ENCODE measurements at places on chromosomes 12 and 14. TPM values are rescaled to one million over a fixed set of nuclear protein-coding genes. Genes with fewer than 3 reads are reported as not detected.
A peak's percentile ranks its signal among the peaks of the same experiment; 100 is the strongest.

Gene GPR84
- total RNA-seq, result not detected

Gene PDZRN4
- total RNA-seq, result 2.3 TPM

Gene NPFF
- total RNA-seq, result not detected

Gene GTF2H3
- total RNA-seq, result 27.4 TPM

DNA sequence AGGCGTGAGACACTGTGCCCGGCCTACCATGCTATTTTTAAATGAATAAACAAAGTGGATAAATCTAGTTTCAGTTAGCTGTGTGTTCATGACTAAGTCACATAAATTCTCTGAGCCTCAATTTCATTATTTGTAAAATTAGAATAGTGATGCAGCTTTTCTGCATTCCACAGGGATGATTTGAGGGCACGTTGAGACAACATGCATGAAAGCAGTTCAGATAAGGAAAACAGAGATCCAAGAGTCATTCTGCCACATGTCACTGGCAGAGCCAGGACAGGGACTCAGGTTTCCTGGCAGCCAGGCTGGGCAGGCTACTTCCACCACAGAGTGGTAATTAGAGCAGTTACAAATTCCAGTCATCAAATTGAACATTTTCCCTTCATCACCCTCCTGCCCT lies 2.9 kb upstream of the PPP4R4 start:
- no peak for DNase-seq

GRCh38 chr12:52395761-52396434 lies 10.2 kb downstream of the KRT82 start:
- peak; percentile 47 for DNase-seq

- DNase-seq, result no peak
Measured at GRCh38 chr12:2578772-2579171, 216.0 kb upstream of the FKBP4 start.

DNA sequence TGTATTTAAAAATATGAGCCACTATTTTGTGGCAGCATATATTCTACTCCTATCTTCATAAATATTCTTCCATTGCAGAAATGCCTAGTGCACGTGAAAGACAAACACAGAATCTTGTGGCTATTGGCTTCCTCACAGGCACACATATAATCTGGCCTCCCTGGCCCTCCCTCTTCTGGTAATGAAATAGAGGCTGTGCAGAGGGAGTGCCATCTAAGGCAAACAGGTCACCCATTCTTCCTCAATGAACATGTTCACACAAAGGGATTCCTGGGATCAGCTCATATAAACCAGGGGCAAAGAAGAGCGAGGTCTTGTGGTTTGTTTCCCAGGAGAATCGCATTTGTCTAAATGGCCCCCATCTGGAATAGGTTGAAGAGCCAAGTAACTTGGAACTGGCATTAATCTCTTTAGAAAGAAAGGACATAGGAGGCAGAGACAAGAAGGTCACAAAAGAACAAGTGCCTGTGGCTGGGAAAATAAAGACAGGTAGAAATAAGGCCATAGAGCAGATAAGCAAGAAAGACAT lies 171.6 kb upstream of the PTPRQ start:
- no peak for DNase-seq

- no peak for DNase-seq
Measured at GRCh38 chr14:60506462-60506984, 2.4 kb upstream of the SIX6 start.

DNA sequence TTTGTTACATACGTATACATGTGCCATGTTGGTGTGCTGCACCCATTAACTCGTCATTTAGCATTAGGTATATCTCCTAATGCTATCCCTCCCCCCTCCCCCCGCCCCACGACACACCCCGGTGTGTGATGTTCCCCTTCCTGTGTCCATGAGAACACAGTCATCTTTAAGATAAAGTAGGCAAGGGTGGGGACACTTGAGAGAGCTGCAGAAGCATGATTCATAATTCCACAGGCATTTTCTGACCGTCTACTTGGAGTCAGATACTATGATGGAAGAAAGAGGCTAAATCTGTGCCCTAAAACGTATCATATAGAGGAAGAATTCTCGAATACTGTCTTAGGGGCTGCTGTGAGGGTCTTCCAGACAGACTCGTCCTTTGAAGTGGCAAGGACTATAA lies 145.9 kb upstream of the VASH1 start:
- no peak for DNase-seq

GRCh38 chr14:63039866-63040265 lies 5.4 kb downstream of the KCNH5 start:
- DNase-seq, result peak; percentile 81

DNA sequence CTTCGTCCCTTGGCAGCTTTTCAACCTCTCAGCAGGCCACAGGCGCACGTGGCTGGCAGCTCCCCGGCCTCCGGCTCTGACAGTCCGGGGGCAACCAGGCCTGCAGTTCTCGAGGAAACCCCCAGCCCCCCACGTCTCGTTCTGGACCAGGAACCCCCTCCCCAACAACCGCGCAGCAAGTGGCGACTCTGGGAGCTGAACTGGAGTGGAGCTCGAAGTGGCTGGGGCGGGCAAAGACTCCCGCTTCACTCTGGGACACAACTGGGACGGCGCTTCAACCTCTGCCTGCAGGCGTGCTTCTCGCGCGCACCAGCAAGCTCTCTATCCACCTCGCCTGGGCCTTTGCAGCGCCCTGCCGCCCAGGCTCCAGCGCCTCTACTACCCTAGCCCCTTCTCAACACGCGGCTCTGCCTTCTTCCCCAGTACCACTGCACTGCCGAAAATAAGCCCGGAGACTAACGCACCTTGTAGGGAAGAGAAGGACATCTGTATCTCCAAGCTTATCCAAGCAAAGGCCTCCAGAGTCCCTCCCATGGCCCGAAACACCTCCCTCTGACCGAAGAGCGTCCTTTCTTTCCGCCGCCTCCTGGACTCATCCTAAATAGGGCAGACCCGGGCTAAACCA lies 2.4 kb upstream of the NKX2-1 start:
- no peak for DNase-seq

- DNase-seq, result no peak
Measured at GRCh38 chr14:50551877-50552276, 8.1 kb upstream of the ATL1 start.

- DNase-seq, result no peak
Measured at GRCh38 chr12:129466499-129466898, 437.3 kb downstream of the TMEM132D start.

DNA sequence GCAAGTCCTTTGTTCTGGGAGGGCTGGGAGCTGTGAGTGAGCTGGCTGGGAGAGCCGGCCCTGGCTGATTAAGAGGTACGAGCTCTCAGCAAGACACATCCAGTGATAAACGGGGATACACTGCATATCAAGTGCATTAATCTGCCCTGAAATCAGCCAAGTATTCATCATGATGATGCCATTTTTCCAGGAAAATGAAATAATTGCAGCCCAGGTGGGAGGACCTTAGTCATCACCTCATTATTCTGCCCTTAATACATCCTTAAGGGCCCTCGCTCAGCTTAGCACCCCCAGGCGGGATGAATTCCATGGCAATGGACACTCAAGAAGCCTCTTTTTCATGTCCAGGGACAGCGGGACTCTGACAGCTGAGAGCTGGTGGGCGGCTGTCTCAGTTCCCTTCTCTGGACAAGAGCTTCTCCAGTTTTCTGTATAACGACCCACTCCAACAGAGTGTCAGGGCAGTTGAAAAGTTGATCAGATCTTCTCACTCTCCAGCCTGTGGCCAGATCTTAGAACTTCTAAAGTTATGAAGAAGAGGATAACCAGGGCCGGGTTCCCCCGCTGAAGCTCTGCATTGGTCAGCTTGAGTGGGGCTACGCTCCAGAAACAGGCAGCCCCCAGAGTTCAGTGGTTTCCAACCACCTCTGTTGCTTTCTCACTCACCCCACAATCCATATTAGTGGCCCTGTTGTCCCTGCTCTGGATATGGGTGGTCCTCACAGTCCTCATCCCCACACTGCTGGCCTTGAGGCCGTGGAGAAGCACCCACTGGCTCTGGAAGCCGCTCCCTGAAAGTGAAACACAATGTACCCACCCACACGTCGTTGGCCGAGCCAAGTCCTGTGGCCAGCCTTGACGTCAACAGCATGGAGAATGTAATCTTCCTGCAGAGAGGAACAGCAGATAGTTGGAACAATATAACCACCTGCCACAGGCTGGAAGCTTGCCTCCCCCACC lies 306.2 kb upstream of the DIO3 start:
- peak; percentile 2 for DNase-seq

GRCh38 chr14:89719366-89720075 lies 235.0 kb downstream of the EFCAB11 start:
- DNase-seq, result no peak

GRCh38 chr12:13230500-13230899 lies 34.0 kb downstream of the EMP1 start:
- no peak for DNase-seq
